Activated CD4-positive, alpha-beta T cell treated with anti-CD3 and anti-CD28 coated beads, Interleukin-2, amount 50 U/mL, for 48 hours (primary cell): ENCODE measurements at places on chromosomes 4 and X.

- no peak for DNase-seq
These were observed 17.6 kb downstream of the SH3RF1 start for GRCh38 chr4:169253113-169253671.

- no peak for DNase-seq
These were observed 146.2 kb downstream of the COL4A6 start for GRCh38 chrX:108292053-108292452.

- DNase-seq, result no peak
These were observed 378.4 kb downstream of the ANKRD50 start for GRCh38 chr4:124334119-124334518.

DNA sequence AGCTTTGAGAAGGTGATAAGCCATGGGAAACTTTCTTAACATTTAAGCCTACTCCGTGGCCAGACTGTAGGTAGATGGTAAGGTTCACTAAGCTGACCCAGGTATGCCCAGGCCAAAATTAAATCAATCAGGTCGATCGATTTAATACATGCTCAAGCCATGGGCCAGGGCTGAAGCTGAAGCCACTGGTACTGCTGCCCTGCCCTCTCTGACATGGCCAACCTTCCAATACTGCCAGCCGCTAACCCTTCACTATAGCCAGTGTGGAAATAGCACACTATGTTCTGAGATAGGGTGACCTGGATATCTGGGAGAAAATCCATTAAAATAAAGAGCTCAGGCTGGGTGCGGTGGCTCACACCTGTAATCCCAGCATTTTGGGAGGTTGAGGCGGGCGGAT is 31.6 kb downstream of the TSC22D3 start:
- no peak for DNase-seq
